ENCODE measurements at places on chromosomes 6 and 20. TPM values are rescaled to one million over a fixed set of nuclear protein-coding genes. Genes with fewer than 3 reads are reported as not detected.

Gene ARMC2
- 0.99 TPM for total RNA-seq

Gene FBXO30
- 20.8 TPM for total RNA-seq

Gene DYNLT2
- total RNA-seq = 0.85 TPM

Gene FAM120B
- total RNA-seq = 12.8 TPM

Gene C6orf47
- 18.7 TPM for total RNA-seq

Gene TRIM26
- total RNA-seq = 25.2 TPM

Gene TMEM217
- 15.5 TPM for total RNA-seq

Gene PDYN
- not detected for total RNA-seq

Gene ARMH2
- total RNA-seq = not detected

Gene COL9A1
- total RNA-seq = not detected

Gene ABCC10
- 21.7 TPM for total RNA-seq

Gene ELMO2
- total RNA-seq = 22.4 TPM

Gene SMIM29
- 17.4 TPM for total RNA-seq

Gene MEI4
- not detected for total RNA-seq

Gene SNAP25
- not detected for total RNA-seq

Gene LY6G6C
- total RNA-seq = not detected

Gene EFCAB8
- 0.07 TPM for total RNA-seq

Gene EPHA7
- not detected for total RNA-seq

Gene C6orf141
- 6.0 TPM for total RNA-seq

Gene CST11
- not detected for total RNA-seq

Gene PDE10A
- total RNA-seq = 9.8 TPM

Gene CALHM6
- total RNA-seq = 0.32 TPM
